ENCODE measurements at places on chromosomes 6 and 20.

DNA sequence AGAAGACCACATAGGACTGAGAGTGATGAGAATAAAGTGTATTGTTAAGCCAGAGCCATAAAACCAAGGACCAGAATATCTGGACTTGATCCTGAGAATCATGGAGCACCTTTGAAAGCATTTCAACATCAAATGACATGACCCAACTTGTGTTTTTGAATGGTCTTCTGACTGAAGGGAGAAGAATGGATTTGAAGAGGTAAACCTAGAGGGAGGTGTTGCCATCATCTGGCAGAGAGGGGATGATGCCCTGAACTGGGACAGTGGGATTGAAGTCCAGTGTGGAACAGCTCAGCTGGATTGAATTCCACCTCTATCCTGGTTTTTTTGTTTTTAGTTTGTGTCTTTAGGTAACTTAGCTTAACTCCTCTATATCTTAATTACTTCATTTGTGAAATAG lies 570.0 kb downstream of the TBC1D32 start:
- no peak for DNase-seq

- DNase-seq, result no peak
These were observed 13.1 kb upstream of the RNASET2 start for GRCh38 chr6:166969390-166970002.

- no peak for DNase-seq
These were observed 60.0 kb downstream of the CNKSR3 start for GRCh38 chr6:154450498-154450897.

GRCh38 chr20:33070111-33071053 lies 9.1 kb upstream of the BPIFB4 start:
- DNase-seq, result no peak

GRCh38 chr6:3009930-3010329 lies 10.2 kb downstream of the NQO2 start:
- no peak for DNase-seq

DNA sequence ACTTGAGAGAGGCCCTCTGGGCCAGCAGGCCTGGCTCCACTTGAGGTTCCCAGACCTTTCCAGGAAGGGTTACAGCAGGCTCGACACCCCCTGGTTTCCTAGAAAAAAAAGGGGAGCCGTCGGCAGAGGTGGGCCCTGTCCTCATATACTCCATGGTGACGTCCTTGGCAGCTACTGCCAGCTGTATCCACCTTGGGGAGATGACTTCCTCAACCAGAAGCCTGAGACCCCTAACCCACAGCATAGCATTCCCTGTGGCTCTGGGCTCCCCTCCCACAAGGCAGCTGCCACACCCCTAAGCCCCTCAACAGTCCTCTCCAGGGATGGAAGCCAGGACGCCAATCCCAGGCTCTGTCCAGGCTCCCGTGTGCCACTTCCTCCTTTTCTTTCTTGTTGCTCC lies 294.8 kb downstream of the CDC5L start:
- DNase-seq, result no peak

DNA sequence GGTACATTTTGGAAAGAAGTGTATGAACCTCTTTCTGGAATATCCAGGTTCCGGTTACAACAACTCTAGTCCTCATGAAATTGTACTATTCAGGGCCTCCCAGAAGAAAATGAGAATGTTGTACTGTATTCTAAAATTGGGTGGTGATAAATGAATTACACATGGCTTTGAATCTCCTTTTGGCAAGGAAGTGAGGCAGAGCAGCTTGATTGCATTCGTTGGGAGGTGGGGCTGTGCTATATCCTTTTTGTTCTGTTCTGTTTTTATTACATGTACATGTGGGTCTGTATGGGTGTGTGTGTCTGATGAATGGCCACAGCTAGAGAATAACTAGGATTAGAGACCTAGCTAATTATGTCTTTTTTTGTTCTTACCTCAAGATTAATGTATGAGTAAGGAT lies 37.8 kb upstream of the SNRPB2 start:
- DNase-seq, result no peak

DNA sequence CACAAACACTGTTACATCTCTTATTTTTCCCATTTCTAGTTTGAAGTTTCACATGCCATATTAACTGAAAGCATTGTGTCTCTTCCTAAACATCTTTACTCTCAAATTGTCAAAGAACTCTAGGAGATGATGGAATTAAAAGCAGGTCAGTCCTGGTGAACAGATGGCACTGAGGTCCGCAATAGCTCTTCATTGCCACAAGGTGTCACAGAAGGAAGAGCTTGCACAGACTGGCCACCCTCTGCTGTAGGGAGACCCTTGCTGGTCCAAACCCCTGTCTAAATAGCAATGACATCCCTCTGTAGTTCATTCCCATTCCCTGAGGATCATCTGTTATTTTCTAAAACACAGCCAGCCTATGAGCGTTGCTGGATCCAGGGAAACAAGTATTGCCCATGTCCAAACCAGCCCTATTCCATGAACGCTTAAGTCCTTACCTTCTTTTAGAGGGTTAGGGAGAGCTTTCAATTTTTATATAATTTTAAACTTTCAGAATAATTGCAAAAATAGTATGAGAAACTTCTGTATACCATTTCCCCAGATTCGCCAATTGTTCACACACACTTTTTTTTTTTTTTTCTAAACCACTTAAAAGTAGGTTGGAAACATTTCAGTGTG lies 10.1 kb upstream of the HDAC2 start:
- DNase-seq, result no peak

Measured in SIG-M5 (cell line).